ENCODE measurements at places on chromosomes 2 and 18.

DNA sequence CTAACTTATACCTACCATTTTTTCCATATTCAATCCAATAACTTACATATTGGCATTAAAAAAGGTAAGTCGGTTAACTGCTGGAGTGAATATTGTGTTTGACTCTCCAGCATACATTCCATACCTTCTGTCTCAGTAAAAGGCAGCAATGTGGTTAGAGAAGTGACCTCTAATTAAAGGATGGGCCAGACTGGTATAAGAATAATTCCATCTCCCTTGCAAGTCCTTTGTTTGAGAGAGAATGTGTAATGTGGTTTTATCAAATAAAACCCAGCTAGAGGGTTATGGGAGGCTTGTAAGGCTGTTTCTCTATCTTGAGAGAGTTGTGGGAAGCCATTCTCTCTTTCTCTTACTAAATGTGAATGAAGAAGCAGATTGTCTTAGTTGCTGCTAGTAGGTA is 289.3 kb upstream of the TCF4 start:
- no peak for DNase-seq

DNA sequence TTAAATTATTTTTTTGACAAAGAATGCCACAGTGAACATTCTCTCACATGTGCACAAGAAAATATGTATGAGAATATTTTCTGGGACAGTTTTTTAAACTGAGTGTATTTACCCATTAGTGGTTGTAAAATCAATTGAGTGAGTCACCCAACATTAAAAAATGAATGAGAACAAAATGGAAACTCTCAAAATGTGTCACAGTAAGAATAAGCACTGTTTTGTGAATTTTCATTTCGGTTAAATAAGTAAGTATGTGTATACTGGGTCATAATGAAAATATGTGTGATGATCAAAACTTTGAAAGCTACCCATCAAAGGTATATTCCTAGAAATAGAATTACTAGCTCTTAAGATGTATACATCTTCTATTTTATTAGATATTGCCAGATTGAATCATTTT is 11.6 kb downstream of the BABAM2 start:
- no peak for DNase-seq

DNA sequence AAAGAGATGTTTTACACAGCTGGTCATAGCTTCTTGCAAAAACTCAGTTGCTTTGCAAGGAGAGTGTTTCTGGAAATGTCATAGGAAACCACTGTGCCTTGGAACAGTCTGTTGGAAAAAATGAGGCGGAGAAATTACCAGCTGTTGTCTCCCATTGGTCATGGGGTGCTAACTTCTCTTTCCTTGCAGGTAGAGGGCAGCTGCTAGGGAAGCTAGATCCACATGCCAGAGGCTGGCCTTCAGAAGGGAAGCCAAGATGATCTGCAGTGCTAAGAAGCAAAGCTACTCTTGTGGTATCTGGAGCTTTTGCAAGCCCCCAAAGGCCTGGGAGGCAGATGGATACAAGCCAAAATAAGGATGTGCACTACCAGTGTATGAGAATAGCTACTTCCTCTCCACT is 34.8 kb upstream of the LAMA1 start:
- no peak for DNase-seq

GRCh38 chr2:237904831-237905599 is 45.6 kb downstream of the RAMP1 start:
- no peak for DNase-seq
